ENCODE measurements at places on chromosomes 2 and 18.

GRCh38 chr2:127577503-127577902 is 42.0 kb downstream of the MYO7B start:
- no peak for DNase-seq

GRCh38 chr18:33184175-33184574 is 256.3 kb downstream of the CCDC178 start:
- DNase-seq, result no peak

DNA sequence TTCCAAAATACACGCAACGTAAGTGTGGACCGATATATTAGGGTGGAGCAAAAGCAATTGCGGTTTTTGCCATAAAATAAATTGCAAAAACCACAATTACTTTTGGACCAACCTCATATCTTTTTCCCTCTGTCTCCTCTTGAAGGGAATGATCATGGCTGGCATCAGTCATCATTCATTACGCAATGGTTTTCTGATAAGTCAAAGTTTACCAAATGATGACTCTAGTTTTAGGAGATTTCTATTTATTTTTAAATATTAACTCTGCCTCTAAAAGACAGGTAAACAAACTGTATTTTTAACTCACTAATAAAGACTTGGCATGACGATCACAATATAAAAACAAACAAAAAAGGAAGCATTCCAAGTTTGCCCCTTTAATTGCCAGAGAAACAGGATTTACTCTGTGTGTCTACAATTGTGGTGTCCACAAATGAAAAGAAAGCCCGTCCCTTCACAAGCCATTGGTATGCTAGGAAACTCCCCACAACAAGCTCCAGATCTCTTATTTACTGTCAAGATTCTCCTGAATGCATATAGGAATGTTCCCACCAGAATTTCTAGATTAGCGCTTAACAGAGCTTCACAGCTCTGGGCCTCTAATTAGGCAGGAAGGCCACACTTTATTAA is 61.3 kb downstream of the IRS1 start:
- DNase-seq, result no peak

DNA sequence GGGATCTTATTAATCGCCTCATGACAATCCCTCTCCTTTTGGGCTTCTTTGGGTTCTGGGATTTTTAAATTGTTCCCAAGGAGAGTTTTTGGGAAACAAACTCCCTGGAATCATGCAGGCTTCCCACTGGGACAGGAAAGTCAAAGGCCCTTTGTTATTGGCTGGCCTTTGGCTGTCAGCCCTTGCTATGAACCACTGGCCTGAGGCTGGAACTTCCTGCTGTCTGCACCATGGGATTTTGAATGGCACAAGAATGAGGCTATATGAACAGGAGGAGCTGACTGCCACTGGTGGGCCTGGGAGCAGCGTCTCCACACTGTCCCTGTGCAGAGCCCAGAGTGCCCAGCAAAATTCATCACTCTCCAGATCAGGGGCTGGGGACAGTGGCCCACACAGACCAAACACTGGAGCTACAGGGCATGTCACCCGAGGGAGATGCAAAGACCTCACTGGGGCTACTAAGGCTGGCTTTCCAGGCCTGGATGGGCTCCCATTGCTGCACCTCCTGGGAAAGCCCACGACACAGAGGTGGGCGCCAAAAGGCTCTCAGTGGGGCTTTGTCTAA is 35.7 kb downstream of the STEAP3 start:
- DNase-seq, result no peak

- no peak for DNase-seq
These were observed 101.2 kb downstream of the CDK15 start for GRCh38 chr2:201907563-201907881.

GRCh38 chr2:61529944-61530735 is 8.0 kb downstream of the XPO1 start:
- DNase-seq, result no peak

- no peak for DNase-seq
These were observed 6.4 kb upstream of the D2HGDH start for GRCh38 chr2:241728000-241728399.

GRCh38 chr2:128362176-128362888 is 43.7 kb upstream of the HS6ST1 start:
- no peak for DNase-seq

- peak; percentile 4 for DNase-seq
These were observed 102.3 kb upstream of the RFX8 start for GRCh38 chr2:101577173-101577572.

DNA sequence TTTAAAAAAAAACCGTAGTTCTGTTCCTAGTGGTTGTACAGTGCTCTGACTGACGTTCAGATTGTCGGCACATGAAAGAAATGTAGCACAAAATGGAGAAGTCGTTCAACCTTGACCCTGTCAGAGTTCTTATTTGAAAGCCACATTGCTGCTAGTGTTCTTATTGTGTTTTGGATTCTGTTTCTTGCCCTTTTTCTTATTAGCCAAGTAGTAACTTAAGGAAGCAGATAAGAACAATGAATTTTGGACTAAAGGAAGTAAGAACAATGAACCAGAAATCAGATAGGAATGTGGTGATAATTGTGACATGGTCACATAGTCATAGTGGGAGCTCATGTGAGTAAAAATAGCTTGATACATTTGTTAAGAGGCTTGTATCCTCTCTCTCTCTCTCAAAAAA is 45.9 kb downstream of the RPIA start:
- no peak for DNase-seq

- DNase-seq, result no peak
These were observed 362.8 kb downstream of the FBXO15 start for GRCh38 chr18:73784853-73785252.
